ENCODE measurements at places on chromosomes 16 and 17.

GRCh38 chr17:60305141-60305540 lies 86.8 kb downstream of the USP32 start:
- no peak for DNase-seq

DNA sequence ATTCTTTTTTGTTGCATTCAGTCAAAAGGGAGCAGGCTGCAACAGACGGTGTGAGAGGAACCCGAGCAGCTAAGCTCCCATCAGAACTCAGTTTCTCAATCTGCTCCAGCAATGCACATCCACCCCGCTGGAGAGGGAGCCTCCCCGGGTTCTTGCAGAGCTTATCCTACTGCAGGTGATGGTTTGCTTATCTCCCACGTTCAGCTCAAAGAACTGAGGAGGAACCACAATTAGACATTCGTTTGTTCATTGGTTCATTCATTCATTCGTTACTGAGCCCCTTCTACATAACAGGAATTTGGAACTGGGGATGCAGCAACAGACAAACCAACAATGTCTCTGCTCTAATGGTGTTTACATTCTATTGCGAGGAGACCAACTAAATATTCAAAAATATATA lies 22.2 kb upstream of the ALOX15 start:
- DNase-seq = no peak

DNA sequence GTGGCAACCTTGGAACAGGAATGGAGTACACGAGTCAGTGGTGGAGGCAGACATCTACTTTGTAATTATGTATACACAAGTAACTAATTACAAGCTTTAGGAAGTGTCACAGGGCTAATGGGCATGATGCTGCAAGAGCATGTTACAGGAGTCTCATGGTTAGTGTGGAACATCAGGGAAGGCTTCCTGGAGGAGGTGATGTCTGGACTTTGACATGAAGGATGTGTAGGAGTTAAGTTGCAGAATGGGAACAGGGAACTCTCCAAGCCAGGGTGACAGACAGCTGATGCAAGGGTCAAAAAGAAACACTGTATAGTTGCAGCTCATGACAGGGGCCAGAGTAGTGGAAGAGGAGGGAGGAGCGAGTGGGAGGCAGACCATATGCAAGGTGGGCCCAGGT lies 483.8 kb upstream of the EEF2KMT start:
- DNase-seq = no peak

- no peak for DNase-seq
Observed at GRCh38 chr16:4087990-4088577, 28.2 kb downstream of the ADCY9 start.

DNA sequence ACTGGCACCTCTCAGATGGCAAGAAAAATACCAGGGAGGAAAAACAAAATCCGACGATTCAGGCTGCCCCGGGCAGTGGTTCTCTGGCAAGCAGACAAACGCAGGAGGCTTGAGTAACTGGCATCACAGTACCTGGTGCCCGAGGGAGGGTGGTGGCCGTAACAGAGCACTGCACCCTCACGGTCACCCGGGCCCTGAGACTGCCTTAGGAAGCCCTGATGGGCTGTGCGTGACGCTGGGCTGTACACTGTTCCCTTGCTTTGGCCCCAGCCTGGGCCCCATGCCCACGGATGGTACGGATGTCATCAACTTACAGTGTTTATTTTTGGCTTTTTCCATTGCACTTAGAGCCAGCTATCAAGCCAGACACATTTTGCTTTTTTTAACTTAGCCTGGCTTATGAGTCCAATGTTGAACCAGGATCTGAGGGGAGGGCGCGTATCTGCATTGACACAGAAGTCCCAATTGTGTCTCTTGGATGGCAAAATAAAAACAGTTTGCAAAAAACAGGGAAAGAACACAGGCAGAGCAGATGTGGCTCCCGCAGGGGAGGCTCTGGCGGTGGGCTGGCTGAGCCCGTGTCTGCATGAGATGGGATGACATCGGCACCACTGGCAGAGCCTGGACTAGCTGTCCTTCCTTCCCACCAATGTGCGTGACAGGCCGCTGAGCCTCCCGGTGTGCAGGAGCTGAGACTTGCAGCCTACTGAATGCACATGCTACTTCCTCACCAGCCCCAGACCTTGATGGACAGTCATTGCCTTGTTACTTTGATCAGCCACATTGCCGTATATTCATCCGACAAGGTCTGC lies 287.7 kb downstream of the FOXL1 start:
- DNase-seq = no peak

DNA sequence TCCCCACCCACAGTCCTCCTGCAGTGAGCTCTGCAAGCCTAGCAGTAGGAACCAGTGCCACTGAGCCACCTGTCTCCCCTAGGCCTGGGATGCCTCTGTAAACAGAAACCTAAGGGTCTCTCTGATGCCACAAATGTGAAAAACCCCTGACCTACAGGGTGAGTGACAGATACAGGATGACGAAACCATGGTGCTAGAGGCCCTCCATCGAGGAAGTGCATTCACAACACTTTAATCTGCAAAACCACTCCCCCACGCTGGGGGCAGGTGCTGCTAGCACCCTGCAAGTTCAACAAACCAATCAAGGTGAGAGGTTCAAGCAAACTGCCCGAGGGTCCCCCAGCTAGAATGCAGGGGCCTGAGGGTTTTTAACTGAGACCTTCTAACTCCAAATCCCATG lies 59.5 kb downstream of the CDYL2 start:
- no peak for DNase-seq

GRCh38 chr16:77172951-77173350 lies 18.0 kb upstream of the MON1B start:
- DNase-seq = no peak

DNA sequence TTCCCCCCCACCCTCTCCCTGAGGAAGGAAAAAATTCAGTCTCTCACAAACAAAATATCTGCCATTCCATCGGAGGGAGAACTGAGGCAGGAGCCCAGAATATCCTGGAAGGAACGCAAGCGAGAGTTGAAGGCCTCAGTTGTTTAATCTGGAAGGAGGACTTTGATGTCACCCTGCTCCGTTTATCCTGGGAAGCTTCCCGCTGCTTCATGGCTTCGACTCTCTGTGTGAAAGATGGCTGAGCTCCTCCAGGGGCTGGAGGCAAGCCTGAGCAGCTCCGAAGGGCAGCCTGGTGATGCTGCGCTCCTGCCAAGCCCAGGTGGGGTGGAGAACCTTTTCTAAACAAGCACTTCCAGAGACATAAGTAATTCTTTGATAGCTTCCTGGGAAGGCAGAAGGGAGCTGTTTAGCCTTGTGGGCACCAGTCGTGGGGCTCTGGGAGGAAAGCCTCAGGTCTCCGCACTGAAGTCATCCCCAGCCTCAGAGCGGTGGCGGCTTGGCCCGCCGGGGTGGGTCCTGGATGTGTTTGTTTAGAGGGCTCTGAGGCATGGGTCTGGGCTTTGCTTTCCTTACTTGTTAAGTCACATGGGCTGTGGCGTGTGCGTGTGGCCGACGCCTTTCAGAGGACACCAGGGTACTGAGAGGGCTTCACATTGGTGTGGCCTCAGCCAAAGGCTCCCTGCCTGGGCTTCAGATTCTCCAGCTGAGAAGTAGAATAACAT lies 7.9 kb downstream of the NKD1 start:
- no peak for DNase-seq

DNA sequence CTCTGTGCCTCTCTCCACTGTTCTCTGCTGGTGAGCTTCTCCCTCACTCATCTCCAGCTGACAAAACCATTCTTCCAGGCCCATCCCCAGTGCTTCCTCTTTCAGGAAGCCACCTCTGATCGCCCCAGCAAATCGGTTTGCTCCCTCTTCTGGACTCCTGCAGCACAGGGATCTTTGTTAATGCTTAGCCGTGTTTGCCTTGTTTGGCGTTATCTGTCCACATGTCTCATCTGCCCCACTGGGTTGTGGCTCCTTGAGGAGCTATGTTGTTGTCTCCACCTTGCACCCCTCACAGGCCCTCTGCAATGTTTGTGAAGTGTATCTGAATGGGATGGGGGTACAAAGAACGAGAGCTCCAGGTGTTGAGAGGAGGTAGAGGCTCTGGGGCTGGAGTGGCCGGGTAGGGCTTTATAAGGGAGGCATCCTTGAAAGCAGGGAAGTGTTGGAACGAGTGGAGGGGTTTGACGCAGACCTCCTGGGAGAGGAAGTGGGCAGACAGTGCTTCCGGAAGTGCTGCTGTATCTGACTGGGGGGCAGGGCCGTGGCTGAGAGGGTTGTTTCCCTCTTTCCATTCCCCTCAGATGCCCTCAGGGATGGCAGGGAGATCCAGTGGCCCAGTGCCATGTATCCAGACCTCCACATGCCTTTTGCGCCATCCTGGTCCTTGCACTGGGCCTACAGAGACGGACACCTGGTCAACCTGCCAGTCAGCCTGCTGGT lies 27.8 kb downstream of the CASKIN2 start:
- DNase-seq = no peak

DNA sequence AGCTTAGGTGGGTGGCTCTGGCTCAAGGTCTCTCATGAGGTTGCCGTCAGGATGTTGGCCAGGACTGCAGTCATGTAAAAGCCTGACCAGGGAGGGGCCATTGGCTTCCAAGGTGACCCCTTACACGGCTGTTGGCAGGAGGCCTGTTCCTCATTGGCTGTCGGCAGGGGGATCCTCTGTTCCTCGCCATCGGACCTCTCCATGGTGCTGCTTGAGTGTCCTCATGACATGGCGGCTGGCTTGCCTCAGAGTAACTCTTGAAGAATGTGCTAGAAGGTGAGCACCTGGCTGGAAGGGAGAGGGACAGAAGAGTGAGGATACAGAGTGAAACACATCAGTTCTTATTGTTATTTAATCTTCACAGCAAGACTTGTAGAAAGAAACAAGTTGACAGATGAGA lies 4.7 kb upstream of the RPRML start:
- no peak for DNase-seq

- DNase-seq = no peak
Observed at GRCh38 chr17:68204736-68205135, 43.1 kb upstream of the AMZ2 start.
